Fibroblast of skin of back (primary cell): ENCODE measurements at places on chromosomes 11 and 22.

DNA sequence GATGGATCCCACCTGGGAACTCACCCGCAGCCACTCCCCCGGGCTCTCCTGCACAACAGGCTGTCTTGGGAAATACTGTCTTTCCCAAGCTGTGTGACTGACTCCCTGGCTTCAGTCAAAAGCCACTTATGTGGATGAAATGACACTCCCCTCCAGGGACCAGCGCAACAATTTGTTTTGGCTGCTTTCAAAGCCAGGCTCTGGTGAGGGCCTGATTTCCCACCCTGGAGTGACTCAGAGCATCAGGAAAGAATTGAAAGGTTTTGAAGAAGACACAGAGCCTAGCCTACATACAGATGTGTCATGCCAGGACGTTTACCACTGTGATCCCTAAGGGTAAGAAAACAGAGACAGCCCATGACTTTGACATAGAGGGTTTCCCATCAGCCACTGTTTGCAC, 550.5 kb downstream of the MIAT start:
- peak; percentile 98 for DNase-seq

- no peak for DNase-seq
Measured at GRCh38 chr11:118634431-118635236, 27.2 kb downstream of the PHLDB1 start.

GRCh38 chr22:36871669-36872081, 10.9 kb downstream of the NCF4 start:
- no peak for DNase-seq

- DNase-seq = no peak
Measured at GRCh38 chr22:39134366-39135091, 18.0 kb downstream of the CBX7 start.

GRCh38 chr22:44088976-44089570, 65.0 kb downstream of the PARVB start:
- peak; percentile 80 for DNase-seq

GRCh38 chr11:130157101-130157500, 2.5 kb upstream of the ST14 start:
- no peak for DNase-seq

GRCh38 chr22:38477585-38477984, 9.7 kb downstream of the KDELR3 start:
- DNase-seq = no peak

- no peak for DNase-seq
Measured at GRCh38 chr22:17897426-17897825, 123.2 kb upstream of the BID start.

GRCh38 chr11:60100516-60100915, 12.1 kb downstream of the MS4A2 start:
- no peak for DNase-seq

DNA sequence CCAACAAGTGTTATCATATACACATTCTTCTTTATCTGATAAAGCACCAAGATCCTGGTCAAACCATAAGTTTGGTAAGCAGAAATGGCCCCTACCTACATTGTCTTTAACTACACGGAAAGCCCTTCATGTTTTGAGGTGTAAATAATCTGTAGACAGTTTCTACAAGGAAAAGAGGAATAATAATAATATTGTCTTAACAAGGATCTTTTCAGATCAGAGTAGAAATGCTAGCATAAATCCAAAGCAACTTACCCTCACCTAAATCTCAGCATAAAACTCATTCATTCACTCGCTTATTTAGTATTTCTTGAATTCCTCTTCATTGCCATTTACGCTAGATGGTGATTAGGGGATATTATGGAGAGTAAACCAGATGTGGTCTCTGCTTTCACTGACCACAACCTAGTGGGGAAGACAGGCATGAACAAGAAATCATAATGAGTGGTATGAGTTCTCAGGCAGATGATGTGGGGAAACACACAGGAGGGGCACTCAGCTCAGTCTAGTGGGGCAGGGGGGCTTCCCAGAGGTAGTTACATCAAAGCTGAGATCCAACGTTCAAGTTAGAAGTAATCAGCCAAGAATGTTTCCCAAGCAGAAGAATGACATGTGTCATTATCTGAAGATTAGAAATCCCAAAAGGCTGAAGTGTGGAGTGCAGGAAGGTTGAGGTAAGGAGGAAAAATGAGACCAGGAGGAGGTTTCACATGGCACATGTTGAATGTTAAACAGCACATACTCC, 65.4 kb upstream of the ZC3H12C start:
- no peak for DNase-seq

- DNase-seq = no peak
Measured at GRCh38 chr11:123729602-123730001, 11.9 kb downstream of the ZNF202 start.

GRCh38 chr11:1872267-1872985, 19.3 kb downstream of the PRR33 start:
- no peak for DNase-seq

DNA sequence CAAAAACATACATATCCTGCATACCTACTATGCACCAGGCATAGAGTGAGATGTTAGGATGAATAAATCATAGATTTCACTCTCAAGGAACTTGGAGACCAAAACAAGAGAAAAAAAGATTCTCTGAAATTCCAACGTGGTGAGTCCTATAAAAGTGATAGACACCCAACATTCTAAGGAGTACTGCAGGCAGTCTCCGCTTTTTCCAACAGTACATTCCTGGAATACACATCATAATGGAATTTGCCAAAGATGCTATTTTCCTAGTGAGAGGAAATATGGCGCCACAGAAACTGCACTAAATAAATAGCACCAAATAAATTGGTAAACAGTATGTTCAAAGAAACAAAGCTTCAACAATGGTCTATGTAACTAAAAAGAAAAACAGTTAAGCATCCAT, 6.0 kb downstream of the TMEM123 start:
- peak; percentile 94 for DNase-seq

GRCh38 chr11:36317992-36318391, 21.9 kb downstream of the PRR5L start:
- no peak for DNase-seq

GRCh38 chr11:62863687-62864335, 16.9 kb upstream of the SLC3A2 start:
- DNase-seq = no peak

GRCh38 chr22:27170491-27170890, 513.1 kb downstream of the MIAT start:
- DNase-seq = peak; percentile 99

- peak; percentile 21 for DNase-seq
Measured at GRCh38 chr22:18110194-18110953, at the start of gene TUBA8. Gene TUBA8, plus strand, starts transcription at chr22:18110809. Its CDS starts 57 bp downstream, at chr22:18110866.

DNA sequence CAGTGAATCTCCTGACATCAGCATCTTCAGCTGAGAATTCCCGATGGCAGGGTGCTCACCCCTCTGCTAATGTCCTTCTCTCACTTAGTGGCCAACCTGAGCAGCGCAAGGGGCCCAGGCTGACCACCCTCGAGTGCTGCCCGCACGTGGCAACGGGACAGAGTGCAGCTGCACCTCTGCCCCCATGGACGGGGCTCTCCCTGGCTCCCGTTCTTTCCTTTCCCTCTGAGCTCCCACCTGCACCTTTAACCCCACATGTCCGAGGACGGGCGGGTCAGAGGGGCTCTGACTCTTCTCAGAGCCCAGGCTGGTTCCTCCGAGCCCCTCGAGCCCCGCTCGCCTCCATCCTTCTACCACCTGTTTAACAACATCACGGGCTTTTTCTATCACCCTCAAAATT, 19.8 kb downstream of the MOB2 start:
- DNase-seq = no peak

DNA sequence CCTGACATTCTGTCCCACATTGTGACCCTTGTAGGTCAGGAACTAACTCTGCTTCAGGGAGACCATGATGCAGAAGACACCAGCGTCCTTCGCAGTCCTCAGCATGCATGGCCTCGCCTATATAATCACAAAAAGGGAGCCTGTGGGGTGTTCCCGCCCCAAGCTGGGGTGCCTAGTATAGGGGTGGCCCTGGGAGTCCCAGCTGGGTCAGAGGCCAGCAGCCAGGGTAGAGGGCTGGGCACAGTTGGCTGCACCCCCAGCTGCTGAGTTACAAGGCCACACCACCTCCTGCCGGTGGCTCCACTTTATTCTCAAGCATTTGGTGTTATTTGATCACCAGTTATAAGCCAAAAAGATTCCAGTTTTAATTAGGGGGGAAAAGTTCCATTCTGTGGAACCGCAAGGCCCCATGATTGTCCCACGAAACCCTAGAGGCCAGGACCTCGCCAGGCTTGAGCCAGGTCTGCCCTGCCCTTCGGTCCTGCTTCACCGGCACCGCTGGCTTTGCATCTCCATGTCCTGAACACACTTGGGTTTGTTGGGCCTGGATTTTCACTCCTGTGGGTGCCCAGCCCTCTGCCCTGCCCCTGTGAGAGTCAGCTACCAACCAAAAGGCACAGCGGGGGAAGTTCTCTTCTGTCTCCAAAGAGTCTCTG, 15.0 kb upstream of the GNB1L start:
- no peak for DNase-seq

GRCh38 chr11:111631666-111632039, 29.4 kb downstream of the SIK2 start:
- peak; percentile 74 for DNase-seq

- peak; percentile 70 for DNase-seq
Measured at GRCh38 chr11:103682318-103683184, 353.9 kb upstream of the DDI1 start.

- DNase-seq = peak; percentile 8
Measured at GRCh38 chr11:112455791-112456190, 195.1 kb upstream of the PLET1 start.

- peak; percentile 7 for DNase-seq
Measured at GRCh38 chr11:91792779-91793262, 431.8 kb upstream of the FAT3 start.

GRCh38 chr11:8603696-8604077, 9.7 kb upstream of the STK33 start:
- peak; percentile 11 for DNase-seq

DNA sequence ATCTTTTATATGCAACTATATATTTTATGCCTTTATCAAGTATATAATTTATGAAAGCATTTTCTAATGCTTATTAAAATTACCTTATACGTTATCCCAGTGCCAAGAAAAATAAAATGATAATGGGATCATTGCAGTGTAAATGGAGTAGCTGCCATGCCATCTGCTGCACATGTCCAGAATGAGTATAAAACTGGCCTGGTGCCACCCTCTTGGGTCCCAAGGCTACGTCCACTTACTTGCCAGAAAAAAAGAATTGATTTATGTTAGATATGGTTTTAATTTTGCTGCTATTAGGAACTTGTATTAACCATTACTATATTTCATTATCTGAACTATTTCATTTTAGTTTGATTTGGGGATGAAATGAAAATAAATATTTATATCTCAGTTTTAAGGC, 1127.1 kb upstream of the CNTN5 start:
- DNase-seq = no peak

GRCh38 chr11:25183411-25183810, 686.6 kb downstream of the LUZP2 start:
- DNase-seq = no peak

DNA sequence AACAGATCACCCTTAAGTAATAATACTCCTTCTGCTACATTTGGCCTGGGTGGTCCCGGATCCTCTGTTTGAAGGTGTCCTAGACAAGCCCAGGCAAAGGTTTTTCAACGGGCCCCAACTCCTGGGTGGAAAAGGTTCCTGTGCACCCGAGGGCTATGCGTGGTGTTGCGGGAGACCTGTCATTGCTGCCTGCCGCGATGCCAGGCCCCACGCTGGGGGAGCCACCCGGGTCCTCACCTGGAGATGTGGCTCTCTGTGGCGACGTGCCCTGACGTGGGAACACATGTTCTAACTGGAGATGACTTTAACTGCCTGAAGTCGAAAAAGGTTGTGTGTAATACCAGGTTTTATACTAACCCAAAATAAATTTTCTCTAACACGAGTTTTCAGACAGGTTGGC, 467.1 kb downstream of the NTM start:
- no peak for DNase-seq

GRCh38 chr11:92728628-92729027, 240.8 kb upstream of the MTNR1B start:
- no peak for DNase-seq

DNA sequence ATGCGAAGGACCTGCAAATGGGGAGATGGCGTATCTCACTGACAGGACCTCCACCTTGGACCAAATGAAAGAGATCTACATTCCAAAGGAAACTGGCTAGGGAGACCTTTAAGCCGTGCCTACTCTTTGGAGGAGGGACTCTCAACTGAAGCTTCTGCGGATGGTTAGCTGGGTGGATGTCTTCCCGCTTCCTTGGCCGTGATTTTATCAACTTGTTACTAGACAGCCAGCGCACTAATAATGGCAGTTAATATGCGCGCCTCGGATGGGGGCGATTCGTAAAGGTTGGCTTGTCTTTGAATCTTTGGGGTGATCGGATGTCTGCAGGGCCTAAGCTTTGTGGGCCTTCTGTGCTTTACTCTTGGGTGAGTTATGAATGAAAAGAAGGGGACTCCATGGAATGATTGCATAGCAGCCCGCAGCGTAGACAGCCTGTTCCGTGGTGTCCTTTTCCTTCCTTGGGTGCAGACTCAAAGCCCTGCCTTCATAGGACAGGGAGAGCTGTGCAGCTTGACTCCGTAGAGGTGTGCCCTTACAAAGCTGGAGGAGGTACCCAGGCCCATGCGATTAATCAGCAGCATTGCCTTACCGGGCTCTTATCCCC, 1.5 kb downstream of the ZNRF3 start:
- no peak for DNase-seq

DNA sequence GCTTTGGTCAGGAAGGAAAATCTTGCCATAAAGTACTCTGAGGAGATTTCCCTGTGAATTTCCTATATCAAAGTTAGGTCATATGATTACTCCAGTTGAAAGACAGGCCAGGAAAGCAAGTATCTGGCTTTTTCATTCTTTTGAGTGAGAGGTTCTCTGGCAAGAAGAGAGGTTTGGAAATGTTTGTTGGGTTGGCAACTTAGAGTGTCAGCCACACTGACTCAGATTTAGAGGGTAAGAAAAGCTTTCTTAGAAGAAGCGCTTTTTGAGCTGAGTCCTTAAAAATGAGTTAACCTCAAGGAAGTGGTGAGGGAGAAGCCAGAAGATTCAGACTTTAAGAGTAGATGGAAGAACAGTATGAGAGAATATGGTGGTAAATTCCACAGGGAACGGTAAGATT, 86.1 kb upstream of the BDNF start:
- no peak for DNase-seq

- peak; percentile 31 for DNase-seq
Measured at GRCh38 chr11:17508306-17508705, 31.7 kb upstream of the ABCC8 start.

- no peak for DNase-seq
Measured at GRCh38 chr11:134755535-134755934, 343.5 kb upstream of the B3GAT1 start.

DNA sequence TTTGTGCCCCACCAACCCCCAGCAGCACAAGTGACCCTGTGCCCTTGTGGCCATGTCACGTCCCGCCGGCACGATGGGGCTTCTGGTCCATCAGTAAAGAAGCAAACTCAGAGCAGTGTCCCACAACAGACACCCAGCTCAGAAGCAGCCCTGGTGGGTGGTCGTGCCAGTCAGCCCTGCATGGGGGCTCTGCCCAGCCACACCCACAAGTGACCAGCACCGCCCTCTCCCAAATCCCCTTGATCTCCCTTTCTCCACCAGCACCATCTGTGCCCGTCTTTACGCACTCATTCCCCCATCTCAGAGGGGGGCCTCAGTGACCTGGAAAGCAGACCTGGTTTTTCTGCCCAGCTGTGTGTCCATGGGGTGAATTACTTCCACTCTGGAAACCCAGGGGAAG, 149.1 kb downstream of the DSCAML1 start:
- DNase-seq = no peak
